ENCODE measurements at places on chromosomes 1 and 21. TPM values are rescaled to one million over a fixed set of nuclear protein-coding genes. Genes with fewer than 3 reads are reported as not detected.

The TMEM200B gene
- total RNA-seq: not detected

The SIK1 gene
- 5.1 TPM for total RNA-seq

The FAM72A gene
- total RNA-seq: 0.27 TPM

The CNN3 gene
- total RNA-seq: 6.2 TPM

The FCRL6 gene
- total RNA-seq: under 0.01 TPM

The SNIP1 gene
- total RNA-seq: 11.0 TPM

The ACTRT2 gene
- total RNA-seq: not detected

The MARCKSL1 gene
- total RNA-seq: 34.5 TPM

The TNNI3K gene
- total RNA-seq: 1.3 TPM

DNA sequence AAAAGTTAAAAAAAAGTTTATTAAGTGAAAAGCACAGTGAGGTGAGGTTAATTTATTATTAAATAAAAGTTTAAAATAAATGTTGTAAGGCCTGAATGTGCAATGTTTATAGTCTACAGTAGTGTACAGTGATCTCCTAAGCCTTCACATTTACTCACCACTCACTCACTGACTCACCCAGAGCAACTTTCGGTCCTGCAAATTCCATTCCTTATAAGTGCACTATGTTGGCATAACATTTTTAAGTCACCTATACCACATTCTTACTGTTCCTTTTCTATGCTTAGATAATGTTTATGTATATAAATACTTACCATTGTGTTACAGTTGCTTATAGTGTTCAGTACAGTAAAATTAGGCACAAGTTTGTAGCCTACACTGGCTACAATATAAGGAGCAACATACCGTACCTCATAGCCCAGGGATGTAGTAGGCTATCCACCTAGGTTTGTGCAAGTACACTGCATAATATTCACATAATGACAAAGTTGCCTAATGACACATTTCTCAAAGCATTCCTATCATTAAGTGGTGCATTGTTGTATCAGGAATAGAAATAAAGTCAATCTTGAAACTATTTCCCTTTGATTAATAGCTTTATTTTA, 426.5 kb upstream of the BRINP3 start:
- DNase-seq: no peak

GRCh38 chr1:164563721-164564360, 4.9 kb downstream of the PBX1 start:
- no peak for DNase-seq

DNA sequence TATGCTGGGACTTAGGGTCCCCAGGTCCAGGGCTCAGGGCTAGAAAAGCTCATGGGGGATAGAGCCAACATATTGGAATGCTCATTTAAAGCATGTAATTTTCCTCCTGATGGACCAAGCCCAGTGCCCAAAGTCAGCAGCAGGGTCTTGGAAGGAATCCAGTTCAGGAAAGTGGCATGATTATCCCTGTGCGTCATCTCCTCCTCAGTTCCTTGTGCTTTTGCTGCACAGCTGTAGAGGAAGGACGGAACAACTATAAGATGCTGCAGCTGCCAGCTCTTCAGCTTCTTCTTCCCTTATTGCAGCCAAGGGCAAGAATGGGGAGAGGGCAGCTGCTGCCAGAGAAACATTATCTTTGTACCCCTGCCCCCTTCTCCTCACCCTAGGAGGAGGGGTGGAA, 58.4 kb downstream of the OVGP1 start:
- no peak for DNase-seq

DNA sequence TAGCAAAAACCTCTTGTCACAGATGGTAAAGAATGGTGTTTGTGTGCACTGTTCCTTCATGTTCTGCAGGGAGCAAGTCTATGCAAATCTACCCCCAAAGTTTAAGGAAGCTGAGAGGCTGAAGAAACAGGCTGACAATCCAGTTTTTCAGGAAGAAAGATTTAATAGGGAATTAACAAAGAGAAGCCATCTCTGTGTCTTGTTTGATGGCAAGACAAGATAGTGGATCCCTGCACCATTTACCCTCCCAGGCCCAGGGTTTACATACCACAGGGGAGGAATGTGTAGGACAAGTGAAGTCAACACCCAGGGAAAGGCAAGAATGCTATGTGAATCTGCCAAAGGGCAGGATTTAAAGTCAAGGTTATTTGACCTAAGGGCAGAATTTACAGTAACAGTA, 48.1 kb upstream of the FNBP1L start:
- no peak for DNase-seq

GRCh38 chr1:84870591-84870990, 22.4 kb downstream of the LPAR3 start:
- DNase-seq: no peak

DNA sequence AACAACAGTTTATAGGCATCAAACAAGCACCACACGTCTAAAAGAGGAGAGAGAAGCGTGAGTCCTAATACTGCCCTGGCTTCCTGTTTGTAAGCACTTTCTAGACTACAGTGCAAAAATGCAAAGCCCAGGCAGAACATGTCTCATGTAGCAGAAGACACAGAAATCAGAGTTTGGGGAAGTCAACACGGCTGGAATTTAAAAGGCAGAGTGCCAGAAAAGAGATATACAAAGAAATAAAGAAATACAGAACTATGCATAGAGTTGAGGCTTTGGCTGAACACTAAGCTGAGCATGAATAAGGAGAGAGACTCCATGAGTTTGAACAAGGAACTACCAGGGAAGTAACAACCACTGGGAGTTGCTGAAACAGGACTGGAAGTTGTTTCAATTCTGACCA, 566.6 kb upstream of the NR5A2 start:
- DNase-seq: no peak

DNA sequence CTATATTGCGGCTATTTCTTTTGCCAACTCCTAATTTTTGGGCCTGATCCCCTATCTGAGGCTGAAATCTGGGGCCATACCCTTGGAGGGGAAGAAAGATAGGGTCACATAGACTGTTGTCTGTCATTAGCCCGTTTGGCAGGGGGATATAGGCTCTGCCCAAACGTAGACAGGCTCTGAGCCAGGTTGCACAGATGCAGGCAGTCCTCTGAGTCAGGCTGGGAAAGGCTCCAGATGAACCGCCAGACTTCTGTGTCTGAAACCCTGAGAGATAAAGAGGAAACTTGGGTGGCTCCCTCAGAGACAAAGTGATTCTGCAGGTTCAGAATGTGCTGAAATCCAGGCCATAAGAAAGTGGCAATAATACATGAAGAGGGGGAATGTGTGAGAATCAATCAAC, 4.0 kb upstream of the CAP1 start:
- DNase-seq: peak; percentile 74

GRCh38 chr1:154955039-154955717, 721 bp downstream of the PBXIP1 start:
- peak; percentile 92 for DNase-seq

- no peak for DNase-seq
Measured at GRCh38 chr1:218829097-218829496, 344.6 kb upstream of the LYPLAL1 start.

GRCh38 chr21:45505416-45506021, 36.7 kb downstream of the SLC19A1 start:
- DNase-seq: no peak

- no peak for DNase-seq
Measured at GRCh38 chr1:217553949-217554509, 76.9 kb downstream of the GPATCH2 start.

- DNase-seq: no peak
Measured at GRCh38 chr1:77459881-77460280, 178.1 kb downstream of the AK5 start.

DNA sequence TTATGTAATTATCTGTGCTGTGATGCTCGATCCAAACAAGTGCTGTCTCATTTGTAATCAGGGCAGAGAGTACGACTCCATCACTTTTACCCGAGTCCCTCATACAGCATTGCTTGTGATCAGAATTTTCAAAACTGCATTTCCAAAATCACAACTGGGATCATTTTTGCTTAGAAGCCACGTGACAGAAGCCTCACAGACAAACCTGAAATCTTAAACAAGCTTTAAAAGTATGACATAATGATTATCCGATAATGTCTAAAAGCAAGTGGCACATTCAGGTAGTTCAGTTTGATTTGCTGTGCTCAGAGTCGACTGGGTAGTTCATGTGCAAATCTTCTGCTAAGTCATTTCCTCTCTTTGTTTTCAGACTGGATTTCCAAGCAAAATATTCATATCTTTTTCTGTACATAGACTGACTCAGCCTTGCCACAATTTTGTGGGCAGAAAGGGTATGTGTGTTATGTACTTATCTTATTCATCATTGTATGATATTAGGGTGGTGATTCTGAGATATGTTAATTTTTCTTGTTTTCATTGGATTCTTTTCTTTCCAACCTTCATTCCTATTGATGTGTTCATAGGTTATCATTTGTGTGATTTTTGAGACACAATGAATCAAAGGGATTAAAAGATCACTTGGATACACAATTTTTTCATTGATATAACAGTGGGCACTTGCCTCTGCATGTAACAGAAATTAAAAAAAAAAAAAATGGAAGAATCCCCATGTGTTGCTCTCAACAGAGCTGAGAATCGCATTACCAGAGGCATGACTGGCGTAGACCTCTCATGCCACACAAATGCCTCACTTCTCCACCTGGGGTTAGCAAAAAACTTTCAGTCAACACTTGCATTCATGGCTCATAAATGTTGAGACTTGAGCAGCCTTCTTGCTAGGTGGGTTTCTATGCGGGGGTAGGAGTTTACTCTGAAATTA, 355.7 kb downstream of the LTN1 start:
- no peak for DNase-seq

DNA sequence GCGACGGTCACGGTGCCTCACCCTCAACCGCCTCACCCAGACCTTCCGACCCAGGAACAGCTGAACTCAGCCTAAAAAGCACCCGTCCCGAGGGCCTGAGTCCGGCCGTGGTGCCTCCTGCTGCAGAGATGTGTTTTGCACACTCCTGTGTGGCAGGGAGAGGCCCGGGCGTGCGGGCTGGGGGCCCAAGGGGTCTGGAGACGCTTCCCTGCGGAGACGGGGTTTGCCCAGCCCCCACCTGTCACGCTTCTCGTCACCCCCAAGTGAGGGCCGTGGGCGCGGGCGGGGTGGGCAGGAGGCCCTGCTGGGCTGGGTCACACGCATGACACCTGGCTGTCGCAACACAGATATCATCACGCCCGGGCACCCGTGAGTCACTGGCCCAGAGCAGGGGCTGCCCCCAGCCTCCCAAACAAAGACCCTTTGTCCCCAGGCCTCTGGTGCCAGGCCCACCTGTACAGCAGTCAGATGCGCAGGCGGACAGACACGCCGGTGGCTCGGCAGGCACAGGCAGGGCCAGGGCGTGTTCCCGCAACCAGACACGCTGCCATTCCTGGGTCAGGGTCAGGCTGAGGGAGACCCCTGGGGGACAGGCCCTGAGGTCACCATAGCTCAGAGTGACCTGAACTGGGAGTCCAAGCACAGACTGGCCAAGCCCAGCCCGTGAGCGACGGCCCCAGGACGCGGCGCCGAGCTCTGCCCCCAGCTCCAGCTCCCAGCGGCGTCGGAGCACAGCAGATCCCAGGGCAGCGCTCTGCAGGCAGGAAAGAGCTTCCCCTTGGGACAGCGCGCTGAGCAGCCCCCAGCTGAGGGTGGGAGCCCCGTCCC, 6.1 kb downstream of the B3GALT6 start:
- no peak for DNase-seq

GRCh38 chr1:66217021-66217420, 316.9 kb upstream of the SGIP1 start:
- DNase-seq: no peak

DNA sequence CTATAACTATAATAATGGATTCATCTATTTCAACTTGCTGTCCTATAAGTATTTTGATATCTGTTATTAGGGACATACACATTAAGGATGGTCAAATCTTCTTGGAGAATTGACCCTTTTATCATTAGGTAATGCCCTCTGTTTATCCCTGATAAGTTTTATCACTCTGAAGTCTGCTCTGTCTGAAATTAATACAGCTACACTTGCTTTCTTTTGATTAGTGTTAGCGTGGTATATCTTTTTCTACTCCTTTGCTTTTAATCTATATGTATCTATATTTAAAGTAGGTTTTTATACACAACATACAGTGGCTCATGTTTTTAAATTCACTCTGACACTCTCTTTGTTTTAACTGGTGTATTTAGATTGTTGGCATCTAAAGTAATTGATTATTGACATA, 69.9 kb upstream of the EXO1 start:
- DNase-seq: no peak

- DNase-seq: no peak
Measured at GRCh38 chr1:90919900-90920299, 101.9 kb downstream of the ZNF644 start.

GRCh38 chr1:9838946-9839345, 15.2 kb upstream of the CLSTN1 start:
- DNase-seq: no peak

- peak; percentile 11 for DNase-seq
Measured at GRCh38 chr1:204274446-204274845, 60.7 kb upstream of the GOLT1A start.

- no peak for DNase-seq
Measured at GRCh38 chr1:102891868-102892625, 216.3 kb downstream of the COL11A1 start.

GRCh38 chr1:232283864-232284263, 346.1 kb downstream of the SIPA1L2 start:
- DNase-seq: no peak

DNA sequence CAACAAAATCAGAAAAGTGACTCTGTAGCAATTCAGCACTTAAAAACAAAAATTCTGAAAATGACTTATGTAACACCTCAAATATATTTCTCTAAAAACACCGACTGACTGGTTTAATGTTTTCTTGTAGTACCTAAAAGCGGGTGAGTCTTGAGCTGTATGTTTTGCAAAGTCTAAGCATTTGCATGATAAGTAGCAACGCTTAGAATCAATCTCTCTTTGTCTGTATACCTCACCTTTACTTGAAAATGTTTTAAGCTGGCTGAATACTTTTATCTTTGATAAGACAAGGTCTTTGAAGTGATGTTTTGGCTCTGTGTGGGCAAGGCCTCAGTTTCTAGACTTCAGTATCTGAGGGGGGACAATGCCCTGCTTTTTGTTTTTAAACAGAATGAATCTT, 8.2 kb downstream of the ITPKB start:
- no peak for DNase-seq

GRCh38 chr21:38244885-38245869, 11.6 kb upstream of the KCNJ15 start:
- DNase-seq: peak; percentile 21

- no peak for DNase-seq
Measured at GRCh38 chr1:45470306-45470798, 20.6 kb downstream of the TESK2 start.

DNA sequence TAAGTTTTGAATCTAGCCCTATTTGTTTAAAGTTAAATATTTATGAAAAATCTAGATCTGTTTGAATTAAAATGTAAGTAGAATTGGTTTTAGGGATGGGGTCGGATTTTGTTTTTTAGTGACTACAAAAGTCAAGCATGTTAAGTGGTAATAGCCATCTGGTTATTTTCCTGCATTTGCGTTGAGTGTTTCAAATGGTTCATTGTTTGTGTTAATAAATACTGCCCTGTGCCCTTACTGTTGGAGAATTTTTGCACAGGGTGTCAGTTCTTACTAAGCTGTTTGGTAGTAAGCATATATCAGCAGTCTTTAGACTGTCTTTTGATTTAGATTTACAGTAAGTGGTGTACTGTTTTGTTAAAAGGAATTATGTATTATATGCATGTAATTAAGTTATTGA, 46.1 kb upstream of the TARS2 start:
- no peak for DNase-seq
